ENCODE measurements at places on chromosomes 7 and 10. TPM values are rescaled to one million over a fixed set of nuclear protein-coding genes. Genes with fewer than 3 reads are reported as not detected.

The OR2A12 gene
- not detected for total RNA-seq

The IKZF1 gene
- 350 TPM for total RNA-seq

The BHLHA15 gene
- not detected for total RNA-seq

The MAPK8 gene
- 44.5 TPM for total RNA-seq

The MMD2 gene
- not detected for total RNA-seq

The GLI3 gene
- 3.1 TPM for total RNA-seq

The UNCX gene
- total RNA-seq = not detected

The GNAT3 gene
- not detected for total RNA-seq

The ATXN7L1 gene
- total RNA-seq = 48.6 TPM

The ZNF775 gene
- total RNA-seq = 1.6 TPM

The TACR2 gene
- not detected for total RNA-seq

The FBXL15 gene
- 15.2 TPM for total RNA-seq
